Smooth muscle cell of bladder (primary cell): ENCODE measurements at places on chromosomes 4 and X. TPM values are rescaled to one million over a fixed set of nuclear protein-coding genes. Genes with fewer than 3 reads are reported as not detected.

Gene GPC4
- 0.28 and 0.83 TPM in 2 replicates for total RNA-seq

Gene GSTCD
- total RNA-seq = 6.1 and 7.7 TPM in 2 replicates

Gene FRG1
- 21.5 and 22.8 TPM in 2 replicates for total RNA-seq

Gene STPG2
- 0.09 and 0.14 TPM in 2 replicates for total RNA-seq

Gene TBC1D14
- 33.8 and 41.4 TPM in 2 replicates for total RNA-seq

Gene BEX2
- total RNA-seq = 0.83 and 1.3 TPM in 2 replicates

Gene ADH1C
- 0.57 and 1.5 TPM in 2 replicates for total RNA-seq
